ENCODE measurements at places on chromosomes 6 and 20.
A peak's percentile ranks its signal among the peaks of the same experiment; 100 is the strongest.

GRCh38 chr6:13664703-13665352 lies 46.8 kb downstream of the RANBP9 start:
- DNase-seq: no peak

GRCh38 chr6:73394577-73395354 lies at the start of gene DDX43:
TSS of gene DDX43 (plus strand) at chr6:73394828. CDS start at chr6:73394906, 78 bp downstream.
- DNase-seq: no peak

DNA sequence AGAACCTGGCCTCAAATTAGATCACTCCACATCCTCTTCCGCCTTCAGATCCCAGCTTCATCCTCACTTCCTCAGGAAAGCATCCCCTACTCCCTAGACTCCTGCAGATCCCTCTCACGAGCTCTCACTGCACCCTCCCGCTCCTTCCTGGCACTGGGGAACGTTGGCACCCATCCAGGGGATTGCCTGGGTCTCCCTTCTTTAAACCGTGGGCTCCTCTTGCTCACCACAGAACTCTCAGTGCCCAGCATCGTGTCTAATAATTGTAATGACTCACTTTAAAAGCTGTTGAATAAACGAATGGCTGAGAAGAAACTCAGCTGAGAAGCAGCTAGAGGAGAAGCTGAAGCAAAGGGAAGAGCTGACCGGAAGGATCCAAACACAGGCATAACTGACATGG lies 20.4 kb downstream of the ZC3H12D start:
- DNase-seq: no peak

GRCh38 chr20:45363611-45364492 lies 896 bp downstream of the SYS1 start:
- DNase-seq: no peak

DNA sequence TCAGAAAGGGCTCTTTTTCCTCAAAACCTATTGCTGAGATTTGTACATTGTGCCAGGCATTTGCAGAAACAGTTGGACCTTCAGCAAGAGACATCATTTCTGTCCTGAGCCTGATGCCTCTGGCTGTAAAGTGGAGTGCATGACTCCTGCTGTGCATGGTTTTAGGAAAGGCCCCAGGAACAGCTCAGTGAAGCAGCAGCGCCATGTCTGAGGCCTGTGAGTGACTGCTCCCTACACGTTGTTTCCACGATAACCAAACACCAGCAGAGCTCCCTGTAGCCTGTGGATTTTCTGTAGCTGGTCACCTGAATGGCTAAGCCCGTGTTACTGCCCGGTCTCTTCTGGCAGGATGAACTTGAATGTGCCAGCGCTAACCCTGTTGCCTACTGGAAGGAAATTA lies 232.5 kb downstream of the TFAP2C start:
- DNase-seq: no peak

GRCh38 chr6:53066874-53067706 lies 1.9 kb downstream of the FBXO9 start:
- DNase-seq: no peak

DNA sequence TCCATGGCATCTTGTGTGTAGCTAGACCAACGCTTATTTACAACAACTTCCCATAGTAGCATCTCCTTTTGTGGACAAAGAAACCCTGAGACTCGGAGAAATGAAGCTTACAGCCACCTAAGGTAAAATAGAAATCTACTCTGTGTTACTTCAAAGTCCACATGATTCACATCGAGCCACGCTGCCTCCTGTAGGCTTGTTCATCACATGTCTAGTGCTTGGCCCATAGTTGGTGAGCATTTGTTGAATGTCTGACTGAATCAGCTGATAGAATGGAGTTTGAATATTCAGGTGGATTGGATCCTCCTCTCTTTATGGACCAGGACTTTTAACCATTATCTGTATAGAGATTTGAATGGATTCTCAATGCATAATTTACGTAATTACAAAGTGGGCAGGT lies 130.7 kb downstream of the CCDC170 start:
- DNase-seq: no peak

GRCh38 chr20:49966861-49967260 lies 15.9 kb upstream of the SNAI1 start:
- DNase-seq: no peak

DNA sequence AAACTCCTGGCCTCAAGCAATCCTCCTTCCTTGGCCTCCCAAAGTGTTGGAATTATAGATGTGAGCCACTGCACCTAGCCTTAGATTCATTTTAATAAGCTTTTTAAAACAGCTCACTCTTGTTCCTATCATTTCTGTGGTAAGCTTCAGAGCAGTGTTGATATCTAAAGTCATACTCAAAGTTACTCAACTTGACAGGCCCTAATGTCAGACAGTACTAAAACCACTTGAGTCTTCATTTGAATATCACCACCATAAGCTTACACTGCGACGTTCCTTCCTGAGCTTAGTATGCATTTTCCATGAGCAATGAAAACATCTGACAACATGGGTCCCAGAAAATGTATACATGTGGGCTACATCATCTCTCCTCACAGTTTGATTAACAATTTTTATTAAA lies 6.0 kb downstream of the FUCA2 start:
- DNase-seq: no peak

GRCh38 chr6:117034971-117035370 lies 157.9 kb downstream of the RFX6 start:
- no peak for DNase-seq

DNA sequence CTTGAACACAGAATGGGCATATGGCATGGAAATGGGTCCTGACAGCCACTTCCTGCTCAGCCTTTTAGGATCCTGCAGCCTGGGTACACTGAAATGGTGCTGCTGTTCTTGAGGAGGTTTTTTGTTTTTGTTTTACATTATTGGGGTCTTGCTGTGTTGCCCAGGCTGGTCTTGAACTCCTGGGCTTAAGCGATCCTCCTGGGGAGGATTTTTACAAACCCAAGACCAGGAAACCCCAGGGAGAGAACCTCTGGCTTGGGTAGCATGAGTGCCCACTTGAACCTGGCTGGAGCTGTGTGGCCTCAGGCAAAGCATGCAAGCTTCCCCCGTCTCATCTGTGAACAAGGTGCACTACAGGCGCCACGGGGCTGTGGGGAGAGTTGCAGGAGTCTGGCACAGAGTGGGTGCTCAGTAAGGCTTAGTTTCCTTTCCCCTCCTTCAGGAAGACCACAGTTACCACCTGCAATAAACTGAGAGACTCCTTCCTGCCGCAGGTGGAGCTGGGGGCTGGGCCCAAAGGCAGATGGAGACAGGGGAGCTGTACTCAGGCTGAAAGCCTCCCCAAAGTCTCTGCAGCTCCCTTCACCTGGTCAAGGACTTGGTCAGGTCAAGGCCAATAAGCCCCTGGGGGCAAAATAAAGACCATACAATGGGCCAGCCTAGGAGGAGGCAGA lies 1.8 kb downstream of the SLA2 start:
- no peak for DNase-seq

DNA sequence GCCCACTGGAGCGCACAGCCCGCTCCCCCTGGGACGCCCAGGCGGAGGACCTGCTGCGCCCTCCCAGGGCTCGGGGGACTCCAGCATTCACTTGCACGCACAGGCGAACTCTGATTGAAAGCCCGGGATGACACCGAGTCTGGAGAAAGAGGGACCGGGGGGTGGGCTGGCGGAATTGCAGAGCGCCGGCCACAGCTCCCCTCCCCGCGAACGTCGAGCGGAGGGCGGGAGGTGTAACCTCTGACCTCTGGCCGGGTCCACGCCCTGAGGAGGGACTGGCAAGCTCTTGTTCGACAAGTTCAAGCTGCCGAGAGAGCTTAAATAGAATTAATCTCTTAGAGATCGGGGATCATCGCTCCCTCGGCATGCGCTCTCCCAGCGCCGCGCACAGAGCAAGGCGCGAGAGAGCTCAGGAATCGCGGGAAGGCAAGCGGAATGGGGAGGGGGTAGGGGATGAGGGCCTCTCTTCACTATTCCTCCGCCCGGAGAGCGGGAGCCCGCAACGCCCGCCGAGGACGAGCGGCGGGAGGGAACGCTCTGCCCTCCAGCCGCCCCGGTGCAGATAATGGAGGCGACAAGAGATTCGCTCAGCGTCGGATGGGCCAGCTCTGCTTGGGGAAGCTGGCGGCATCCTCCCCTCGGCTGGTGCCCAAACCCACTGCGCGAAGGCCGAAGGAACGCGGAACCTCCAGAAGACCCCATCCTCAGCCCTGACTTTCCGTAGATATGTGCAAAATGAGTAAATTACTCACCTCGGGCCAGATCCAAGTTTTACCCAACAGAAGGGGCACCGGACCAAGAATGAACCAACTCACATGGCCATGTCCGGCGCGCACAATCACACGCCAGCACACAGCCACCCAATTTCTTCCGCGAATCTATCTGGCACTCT lies 761 bp upstream of the NR2E1 start:
- no peak for DNase-seq

DNA sequence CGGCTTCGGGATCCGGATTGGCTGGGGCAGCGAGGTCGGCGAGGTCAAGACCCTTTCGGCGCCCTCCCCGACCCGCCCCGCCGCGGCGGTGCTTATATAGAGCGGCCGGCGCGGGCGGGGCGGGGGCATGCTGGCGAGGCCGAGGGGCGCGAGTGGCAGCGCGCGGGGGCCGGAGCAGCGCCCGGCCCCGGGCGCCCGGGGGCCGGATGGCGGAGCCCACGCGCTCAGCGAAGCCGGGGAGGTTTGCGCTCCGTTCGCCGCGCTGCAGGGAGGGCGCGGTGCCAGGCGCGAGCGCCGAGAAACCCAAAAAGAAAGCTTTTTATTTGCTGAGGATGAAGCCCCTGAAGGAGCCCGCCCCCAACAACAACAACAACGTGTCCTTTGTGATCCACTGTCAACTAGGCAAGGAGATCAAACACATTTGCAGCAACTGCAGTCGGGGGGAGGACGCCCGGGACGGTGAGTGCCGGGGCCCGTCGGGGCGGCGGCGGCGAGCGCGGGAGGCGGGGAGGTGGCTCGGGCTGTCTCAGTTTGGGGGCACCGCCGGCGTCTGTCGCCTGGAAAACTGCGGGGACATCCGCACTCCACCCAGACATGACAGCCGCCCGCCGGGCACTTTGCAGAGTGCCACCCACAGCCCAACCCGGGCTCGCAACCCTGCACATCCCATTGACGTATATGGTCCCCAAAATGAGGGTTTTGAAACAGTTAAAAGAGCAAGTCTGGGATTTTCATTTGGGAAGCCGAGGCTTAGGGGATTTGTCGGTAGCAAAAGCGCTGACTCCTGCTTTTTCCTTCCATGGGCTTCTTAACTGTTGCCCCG lies 297.3 kb downstream of the PHACTR1 start:
- no peak for DNase-seq

- no peak for DNase-seq
Measured at GRCh38 chr6:100370265-100370664, 94.5 kb downstream of the SIM1 start.

GRCh38 chr6:132650429-132650828 lies 8.6 kb downstream of the TAAR1 start:
- DNase-seq: peak; percentile 19

GRCh38 chr6:108102965-108103364 lies 28.4 kb upstream of the OSTM1 start:
- no peak for DNase-seq

DNA sequence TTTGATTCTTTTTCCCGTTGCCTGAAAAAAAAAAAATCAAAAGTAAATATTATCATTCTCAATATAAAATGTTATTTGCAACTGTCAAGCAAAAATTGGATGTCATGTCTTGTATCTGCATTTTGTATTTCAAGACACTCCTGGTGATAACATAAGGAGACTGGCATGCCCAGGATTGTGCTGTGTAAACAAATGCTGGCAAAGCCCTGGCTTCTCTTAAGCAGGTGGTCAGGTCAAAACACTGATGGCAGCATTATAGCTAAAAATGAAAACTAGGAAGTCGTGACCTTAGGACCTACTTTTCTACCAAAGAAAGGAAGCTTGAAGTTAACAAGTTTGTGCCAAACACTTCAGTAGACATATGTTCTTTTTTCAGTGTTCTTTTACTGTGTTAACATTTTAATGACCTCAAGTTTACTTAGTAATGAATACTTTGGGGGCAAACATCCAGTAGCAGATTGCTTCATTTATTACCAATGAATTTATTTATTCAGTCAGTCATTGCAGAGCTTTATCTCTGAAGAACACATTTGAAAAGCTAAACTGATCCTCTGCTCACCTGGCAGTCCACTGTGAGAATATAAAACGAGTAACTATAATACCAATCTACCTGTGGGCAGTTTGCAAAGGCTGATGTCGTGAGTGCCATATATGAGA lies 243.1 kb upstream of the FLRT3 start:
- DNase-seq: no peak

DNA sequence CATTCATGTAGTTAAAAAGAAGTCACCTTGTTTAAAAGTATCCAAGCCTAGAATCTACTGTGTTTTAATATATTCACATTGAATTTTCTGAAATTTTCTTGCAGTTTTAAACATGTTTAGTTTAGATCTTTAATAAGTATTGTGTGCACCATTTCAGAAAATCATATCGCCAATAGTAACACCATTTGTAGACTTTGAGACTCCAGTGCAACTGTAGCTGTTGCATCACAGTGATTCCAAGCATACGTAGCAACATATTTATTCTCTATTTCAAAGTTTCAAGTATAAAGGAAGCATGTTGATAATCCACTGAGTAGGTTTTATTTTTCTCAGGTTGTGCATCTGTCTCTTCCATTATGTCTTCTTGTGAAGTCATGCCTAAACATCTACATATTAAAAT lies 46.4 kb downstream of the HMGN3 start:
- no peak for DNase-seq

GRCh38 chr20:20553541-20553940 lies 158.9 kb downstream of the RALGAPA2 start:
- no peak for DNase-seq

DNA sequence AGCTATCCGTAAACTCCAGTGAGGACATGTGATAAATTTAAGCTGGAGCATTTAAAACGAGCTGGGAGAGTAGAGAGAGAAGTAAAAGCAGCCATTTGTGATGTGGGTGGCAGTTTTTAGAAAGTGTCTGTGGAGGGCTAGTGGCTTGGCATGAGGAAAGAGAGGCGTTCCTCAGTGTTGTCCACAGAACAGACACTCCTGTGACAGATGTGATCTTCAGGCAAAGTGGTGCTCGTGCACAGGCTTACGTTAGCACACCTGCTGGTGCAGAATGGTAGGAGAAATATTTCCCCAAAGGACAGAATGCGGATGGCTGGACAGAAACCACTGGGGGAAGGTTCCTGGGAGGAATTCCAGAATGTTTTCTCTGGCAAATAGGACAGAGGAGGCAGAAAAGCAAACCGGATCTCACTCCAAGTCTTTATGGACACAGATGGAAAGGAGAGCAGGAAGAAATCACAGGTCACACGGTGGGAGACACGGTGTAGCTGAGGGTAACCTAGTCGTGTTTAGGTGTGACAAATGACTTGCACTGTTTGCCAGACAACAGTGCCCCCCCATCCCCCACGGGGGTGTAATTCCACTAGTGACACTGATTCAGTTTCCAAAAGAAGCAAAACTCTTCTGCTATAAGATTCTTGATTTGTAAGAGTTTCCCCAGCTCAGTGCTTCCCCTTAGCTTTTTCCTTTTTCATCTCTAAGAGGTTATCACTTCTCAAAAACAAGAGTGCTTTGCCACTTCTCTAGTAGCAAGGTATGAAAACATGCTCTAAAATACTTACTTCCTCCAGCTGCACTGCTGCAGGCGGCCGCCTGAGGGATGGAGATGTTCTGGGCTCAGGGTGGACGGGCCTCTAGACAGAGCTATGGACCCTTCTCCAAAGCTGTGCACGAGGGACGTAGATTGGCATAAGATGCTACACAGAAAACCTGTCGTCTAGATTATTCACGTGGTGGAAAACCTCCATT lies 293.2 kb downstream of the QKI start:
- DNase-seq: no peak

GRCh38 chr20:19993958-19994669 lies 23.0 kb upstream of the NAA20 start:
- DNase-seq: no peak

- DNase-seq: no peak
Measured at GRCh38 chr6:120096696-120097260, 747.2 kb upstream of the MAN1A1 start.

Measured in kidney glomerular epithelial cell (primary cell).